ENCODE measurements at places on chromosomes 4 and X.
A peak's percentile ranks its signal among the peaks of the same experiment; 100 is the strongest.

DNA sequence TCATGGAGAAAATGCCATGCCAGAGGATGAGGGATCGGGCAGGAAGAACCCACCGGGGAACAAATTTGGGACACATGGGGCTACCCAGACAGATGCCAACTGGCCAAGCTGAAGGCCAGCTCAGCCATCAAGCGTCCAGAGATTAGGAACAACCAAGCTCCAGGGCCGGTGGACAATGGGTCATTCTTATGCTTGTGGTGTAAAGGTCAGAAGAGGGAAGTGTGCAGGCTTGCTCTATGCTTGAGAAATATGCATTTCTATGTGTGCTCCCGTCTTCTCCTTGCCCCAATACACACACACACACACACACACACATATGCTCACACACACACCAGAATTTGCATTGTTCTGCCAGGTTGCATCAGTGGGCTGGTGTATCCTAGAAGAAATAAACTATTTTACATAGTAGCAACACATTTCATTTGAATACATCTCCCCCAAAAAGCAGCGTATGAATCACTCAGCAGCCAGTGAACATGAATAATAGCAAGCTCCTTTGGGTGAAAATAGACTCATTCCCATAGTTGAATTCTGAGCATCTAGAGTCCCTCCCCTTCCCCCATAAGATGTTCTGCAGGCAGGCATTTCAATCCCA lies 201.9 kb upstream of the PPARGC1A start:
- no peak for DNase-seq

- DNase-seq = no peak
Observed at GRCh38 chr4:148630051-148630450, 187.8 kb upstream of the NR3C2 start.

- no peak for DNase-seq
Observed at GRCh38 chrX:12843061-12843667, 23.7 kb upstream of the TLR7 start.

GRCh38 chr4:174211622-174212044 lies 71.8 kb downstream of the FBXO8 start:
- no peak for DNase-seq

DNA sequence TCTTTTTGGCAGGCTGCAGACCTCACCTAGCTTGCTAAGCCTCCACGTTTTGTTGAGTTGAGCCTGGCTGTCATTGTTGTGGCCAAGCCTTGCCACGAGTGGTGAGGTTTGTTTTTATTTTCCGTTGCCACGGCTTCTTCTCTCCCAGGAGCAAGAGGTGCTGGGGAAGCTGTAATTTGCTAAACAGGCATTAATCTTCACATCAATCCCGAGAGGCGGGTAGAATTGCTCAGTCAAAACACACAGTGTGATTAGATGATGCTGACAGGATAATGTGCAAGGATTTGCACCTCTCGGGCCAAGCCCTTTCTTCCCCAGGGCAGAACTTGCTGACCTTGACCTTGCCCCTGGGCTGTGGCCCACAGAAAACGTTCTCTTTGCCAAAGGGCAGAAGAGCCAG lies 72.2 kb upstream of the ATP6AP2 start:
- DNase-seq = no peak

GRCh38 chr4:2305766-2306501 lies 44.0 kb upstream of the MXD4 start:
- no peak for DNase-seq

DNA sequence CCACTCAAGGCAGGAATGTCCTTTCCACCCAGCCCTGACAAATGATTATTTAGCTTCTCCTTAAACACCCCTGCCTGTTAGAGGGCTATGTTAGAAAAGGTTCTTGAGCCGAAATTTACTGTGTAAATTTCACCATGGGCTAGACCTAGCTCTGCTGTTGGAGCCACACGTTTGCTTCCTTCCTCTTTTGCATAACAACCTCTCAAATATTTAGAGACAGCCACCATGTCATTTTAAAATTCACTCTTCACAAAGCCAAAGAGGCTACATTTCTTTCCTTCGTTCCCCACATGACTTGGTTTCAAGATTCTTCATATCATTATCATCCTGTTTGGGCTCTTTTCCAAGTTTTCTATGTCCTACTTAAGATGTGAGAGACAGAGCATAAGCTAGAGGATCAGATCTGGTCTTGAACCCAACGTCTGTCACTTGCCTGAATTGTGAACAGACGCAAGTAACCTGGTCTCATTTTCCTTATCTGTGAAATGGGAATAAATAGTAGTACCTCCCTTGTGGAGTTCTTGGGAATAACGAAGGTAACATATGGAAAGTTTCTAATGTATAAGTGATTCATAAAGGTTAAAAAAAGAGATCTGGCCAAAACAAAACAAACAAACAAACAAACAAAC lies 6.7 kb downstream of the DOCK11 start:
- DNase-seq = no peak

DNA sequence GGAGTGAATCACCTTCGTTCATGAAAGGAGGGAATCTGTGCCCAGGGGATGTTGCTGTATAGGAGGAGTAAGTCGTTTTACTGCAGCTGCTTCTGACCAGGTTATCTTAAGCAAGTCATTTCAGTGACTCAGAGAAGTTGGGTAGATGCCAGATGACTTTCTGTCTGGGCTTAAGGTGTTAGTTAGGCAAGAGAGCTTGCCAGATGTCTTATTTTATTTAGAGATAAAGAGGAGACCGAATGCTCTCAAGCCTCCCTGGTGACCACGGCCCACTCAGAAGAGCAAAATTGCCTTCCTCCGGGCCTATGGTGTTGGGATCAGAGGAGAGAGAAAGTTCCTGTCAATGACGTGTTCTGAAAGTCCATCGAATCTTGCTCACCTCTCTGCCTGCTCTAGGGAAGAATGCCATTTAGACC lies 16.3 kb upstream of the ZNF827 start:
- peak; percentile 68 for DNase-seq

GRCh38 chrX:17501746-17502145 lies 126.7 kb downstream of the NHS start:
- no peak for DNase-seq

GRCh38 chr4:76307660-76308014 lies 1.1 kb downstream of the STBD1 start:
- peak; percentile 34 for DNase-seq

DNA sequence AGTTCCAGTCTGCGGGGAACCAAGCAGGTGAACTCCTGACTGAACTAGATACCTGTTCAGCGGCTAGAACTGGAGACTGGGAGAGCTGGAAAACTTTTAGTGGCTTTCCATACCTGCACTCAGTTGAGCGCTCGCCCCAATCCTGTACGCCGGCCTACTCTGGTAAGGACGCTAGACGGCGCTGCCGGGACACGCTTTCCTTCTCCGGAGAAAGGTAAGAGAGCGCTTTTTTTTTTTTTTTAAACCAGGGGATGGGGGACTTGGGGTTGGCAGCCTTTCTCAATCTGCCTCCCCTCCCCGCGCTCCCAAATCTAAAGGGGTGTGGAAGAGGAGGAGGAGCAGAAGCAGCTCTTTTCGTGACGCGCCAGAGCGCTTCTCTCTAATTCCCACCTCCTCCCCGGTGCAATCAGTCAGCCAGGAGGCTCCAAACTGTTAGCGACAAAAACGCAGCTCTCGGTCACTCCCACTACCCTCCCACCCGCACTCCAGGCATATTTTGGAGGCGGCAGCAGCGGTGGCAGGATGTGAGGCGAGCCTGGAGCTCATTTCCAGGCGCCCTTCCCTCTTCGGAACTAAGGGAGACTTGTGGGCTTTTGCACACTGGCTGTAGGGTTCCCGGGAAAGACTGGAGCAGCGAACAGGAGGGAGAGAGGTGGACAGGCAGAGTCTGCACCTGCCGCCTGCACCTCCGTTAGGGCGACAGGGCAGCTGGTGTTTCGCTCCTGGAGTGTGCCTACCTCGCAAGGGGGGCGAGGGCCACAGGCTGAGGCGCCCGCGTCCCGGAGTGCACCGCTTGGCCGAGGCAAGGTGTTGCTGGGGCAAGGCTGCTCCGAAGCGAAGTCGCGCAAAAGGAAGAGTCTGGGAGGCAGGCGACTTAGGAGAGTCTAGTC lies at the start of gene IL1RAPL2:
Gene IL1RAPL2 (plus strand): TSS at position 409 of the 890 bp plus-strand sequence.
- peak; percentile 71 for DNase-seq

DNA sequence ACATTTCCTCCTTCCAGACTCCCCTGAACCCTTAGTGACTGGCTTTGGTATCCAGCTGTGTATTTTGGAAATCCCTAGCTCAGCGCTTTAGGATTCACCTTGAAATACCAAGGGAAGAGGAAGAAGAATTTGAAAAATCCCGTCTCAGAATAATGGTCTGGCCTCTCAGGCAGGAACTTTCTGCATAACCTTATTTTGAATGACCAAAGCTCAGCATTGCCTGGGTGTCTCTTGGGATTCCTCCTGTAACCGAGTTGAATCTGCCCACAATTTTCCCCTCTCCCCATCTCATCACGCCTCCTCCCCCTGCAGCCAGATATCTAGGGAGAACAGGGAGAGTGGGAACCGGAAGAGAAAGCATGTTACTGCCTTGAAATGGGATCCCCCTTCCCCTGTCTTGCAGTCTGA lies 116.2 kb downstream of the SMIM20 start:
- no peak for DNase-seq

GRCh38 chrX:16653424-16653823 lies 3.5 kb downstream of the S100G start:
- DNase-seq = no peak

DNA sequence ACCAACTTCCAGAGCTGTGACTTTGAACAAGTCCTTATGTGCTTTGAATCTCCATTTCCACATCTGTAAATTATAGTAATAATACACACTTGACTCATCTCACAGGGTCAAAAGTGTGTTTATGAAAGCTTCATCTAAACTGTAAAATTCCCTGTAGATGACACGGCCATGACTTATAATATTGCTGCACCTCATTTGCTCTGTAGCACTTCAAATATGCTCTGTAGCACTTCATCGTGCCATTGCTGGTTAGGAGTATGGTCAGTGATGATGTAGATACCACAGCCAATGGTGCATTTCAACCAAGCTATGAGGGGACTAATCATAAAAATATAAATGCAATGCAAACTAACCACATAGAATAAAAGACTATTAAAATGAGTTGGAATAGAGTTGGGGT lies 318.6 kb downstream of the ANK2 start:
- DNase-seq = no peak

DNA sequence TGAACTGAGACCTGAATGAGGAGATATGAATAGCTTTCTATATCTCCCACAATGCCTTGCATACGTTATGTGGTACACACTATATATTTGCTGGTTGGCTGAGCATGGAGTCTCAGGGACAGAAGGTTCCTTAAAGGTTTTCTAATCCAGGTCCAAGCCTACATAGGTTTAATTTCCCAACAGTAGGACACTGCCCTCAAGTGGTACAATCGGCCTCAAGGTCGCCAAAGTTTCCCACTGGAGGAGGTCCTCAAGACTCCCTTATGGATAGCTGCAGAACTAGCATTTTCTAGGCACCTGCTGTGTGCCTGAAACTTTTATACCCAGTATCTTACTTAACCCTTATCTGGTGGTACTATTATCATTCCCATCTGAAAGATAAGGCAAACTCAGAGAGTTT lies 21.0 kb upstream of the EFNB1 start:
- peak; percentile 30 for DNase-seq

DNA sequence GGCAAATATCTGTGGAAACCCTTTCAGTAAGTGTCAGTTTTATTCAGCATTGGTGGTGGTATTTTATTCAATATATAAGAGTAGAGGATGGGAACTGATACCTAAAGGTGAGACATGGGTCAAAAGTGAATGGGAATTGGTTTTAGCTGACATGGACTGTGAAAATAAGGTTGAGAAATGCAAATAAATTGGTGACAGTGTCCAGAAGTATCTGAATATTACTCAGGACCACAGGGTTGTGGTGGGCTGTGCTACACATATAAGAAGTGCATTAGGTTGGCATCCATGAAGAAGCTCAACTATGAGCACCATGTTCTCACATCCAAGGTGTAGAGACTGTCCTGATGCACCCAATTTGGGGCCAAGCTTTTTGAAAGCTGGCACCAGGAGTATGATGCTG lies 45.0 kb downstream of the ETDC start:
- DNase-seq = no peak

DNA sequence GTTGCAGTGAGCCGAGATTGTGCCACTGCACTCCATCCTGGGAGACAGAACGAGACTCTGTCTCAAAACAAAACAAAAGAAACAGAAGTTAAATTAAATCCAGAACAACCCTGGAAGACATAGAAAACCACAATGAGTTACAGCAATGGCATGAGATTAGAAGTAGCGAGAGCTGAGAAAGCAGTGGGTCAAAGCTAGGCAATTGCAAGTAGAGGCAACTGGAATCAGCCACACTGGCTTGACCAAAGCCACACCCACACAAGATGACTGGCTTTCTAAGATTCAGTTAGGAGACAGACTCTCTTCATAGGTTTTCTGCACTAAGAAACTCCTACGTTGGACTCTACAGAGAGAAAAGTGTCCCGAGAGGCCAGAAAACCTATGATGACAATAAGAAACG lies 443.0 kb downstream of the GPM6A start:
- DNase-seq = no peak

DNA sequence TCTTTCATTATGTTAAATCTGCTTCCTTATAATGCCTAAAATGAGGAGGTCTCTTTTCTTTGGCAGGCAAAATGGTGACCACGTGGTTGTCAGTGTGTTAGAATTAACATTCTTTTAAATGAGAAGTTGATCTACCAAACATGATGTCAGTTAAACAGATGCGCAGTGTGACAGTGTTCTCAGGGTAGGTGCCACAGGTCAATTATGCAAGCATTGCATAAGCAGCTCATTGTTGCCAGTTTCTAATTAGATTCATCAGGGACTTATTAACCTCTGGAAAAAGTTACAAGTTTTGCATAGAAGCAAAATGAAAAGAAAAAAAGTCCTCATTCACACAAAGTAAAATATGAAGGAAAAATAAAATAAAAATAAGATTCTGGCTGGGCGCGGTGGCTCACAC lies 324.1 kb upstream of the GALNT7 start:
- no peak for DNase-seq

DNA sequence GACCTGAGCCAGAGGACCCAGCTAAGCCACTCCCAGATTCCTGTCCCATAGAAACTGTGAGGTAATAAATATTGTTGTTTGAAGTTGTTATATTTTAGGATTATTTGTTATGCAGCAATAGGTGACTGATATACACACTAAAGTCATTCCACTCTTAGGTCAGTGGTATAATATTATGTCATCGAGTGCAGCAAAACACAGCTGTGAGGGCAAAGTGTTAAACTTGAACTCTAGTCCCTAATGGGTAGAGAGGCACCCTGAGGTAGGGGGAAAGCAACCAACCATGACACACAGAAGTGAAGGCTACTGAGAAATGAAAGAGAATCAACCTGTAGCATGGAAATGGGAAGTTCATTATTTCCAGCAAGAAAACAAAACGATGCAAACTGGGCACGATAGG lies 66.6 kb downstream of the ATXN3L start:
- no peak for DNase-seq

DNA sequence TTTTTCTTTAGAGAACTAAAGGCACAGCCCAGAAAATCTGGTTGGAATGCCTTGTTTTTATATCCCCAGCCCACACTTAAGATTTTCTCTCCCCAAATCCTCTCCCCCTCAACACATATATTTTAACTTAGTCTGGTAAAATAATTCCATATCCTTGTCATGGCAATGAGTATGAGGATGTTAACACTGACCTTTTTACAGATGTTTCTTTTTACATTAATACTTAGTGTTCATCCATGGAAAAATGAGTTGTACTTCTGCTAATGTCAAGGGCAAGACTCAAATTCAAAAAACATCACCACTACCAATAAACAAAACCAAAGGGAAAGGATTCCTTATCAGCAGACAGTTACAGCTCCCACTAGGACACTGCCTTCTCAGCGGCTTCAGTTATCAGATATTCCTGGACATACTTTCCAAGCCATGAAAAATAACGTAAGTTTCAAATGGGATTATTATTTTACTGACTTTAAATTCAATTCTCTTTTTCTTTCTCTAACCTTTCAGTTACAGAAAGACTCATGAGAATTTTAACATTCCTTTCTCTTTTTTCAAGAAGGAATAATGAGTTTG lies 83.3 kb downstream of the RASL11B start:
- DNase-seq = no peak
